ENCODE measurements at places on chromosomes 11 and 22.

- no peak for DNase-seq
These were observed 203.7 kb downstream of the PGR start for GRCh38 chr11:100925935-100926334.

- DNase-seq, result no peak
These were observed 45.5 kb downstream of the FAR1 start for GRCh38 chr11:13713982-13714381.

GRCh38 chr22:20807315-20807752 is 33.4 kb downstream of the SERPIND1 start:
- DNase-seq, result no peak

DNA sequence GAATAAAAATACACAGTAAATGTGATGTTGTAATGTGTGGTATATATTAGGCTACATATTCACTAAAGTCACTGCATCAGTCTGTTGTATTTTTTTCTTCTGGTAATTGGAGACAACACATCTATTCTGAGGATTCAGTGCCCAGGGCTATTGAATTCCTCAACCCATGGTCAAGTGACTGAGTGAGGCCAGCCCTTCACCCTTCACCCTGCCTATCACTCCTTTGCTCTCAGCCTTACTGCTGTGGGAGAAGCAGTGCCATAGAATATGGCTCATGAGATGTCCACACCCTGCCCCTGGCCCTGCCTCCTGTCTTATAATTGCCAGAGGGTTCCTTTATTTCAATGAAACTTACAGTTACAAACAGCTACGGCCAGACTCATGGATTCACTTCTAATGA is 295.6 kb downstream of the NTM start:
- no peak for DNase-seq

- peak; percentile 63 for DNase-seq
These were observed at the start of gene RFPL2 for GRCh38 chr22:32204856-32205722. RFPL2 (minus strand) TSS chr22:32205073; CDS start chr22:32202451, 2,622 bp downstream.

- no peak for DNase-seq
These were observed 46.4 kb upstream of the FTH1 start for GRCh38 chr11:62013537-62014476.

- no peak for DNase-seq
These were observed 554.7 kb downstream of the MIAT start for GRCh38 chr22:27212102-27212501.

DNA sequence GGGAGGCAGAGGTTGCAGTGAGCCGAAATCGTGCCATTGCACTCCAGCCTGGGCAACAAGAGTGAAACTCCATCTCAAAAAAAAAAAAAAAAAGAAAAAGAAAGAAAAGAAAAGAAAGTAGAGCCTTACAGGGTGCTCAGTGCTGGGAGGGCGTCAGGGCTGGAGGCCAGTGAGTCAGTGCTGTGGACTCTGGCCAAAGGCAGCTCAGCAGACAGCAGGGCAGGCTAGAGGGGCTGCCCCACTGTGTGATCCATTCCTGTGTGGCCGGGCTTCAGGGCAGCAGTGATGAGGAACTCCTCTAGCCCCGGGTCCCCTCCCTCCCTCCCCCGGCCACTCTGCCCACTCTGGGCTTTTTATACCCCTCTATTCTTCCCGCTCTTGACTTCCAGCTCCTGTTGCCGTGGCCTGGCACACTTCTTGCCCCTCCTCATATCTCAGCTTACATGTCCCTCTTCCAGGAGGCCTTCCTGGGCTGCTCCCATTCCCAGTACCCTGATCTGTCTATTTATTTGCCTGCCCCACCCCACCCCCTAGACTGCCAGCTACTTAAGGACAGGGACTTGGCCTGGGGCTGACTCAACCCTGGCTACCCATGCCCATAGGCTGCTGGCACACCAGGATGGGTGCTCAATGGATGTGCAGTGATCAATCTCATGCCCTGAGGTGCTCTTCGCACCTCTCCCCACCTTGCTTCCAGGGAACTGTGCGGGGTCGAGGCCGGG is 10.1 kb downstream of the SYT12 start:
- no peak for DNase-seq

DNA sequence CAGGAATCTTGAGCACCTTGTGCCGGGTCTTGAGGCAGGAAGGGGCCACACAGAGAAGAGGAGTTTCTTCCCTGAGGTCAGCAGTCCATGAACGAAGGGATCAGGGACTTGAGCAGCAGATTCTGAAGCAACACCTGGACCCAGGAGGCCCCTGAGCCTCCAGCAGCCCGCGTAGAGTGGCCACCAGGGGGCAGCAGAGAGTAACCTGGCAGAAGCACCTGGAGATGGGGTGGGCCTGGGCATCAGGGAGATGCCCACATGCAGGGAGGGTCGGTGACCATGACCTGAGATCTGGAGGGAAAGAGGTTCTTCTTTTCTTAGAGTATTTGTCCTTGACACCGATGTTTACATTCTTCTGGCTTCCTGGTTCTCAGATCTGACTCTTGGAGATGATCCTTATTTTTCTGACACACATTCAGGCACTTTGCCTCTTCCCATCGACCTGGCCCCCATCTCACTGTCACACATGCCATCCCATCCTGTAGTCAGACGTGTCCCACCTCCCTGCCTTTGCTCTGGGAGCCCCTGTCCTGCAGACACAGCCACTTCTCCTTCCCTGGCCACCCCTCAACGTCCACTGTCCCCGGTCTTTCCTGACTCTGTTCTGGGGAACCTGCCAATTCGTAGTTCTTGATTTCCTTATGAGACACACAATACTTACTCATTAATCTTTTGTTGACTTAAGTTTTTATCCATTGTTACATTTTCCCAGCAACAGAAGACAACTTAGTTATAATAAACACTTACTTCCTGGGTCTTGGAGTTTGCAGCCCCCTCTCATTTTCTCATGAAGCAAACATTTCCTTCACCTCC is 66.5 kb downstream of the GGTLC2 start:
- DNase-seq, result peak; percentile 56

DNA sequence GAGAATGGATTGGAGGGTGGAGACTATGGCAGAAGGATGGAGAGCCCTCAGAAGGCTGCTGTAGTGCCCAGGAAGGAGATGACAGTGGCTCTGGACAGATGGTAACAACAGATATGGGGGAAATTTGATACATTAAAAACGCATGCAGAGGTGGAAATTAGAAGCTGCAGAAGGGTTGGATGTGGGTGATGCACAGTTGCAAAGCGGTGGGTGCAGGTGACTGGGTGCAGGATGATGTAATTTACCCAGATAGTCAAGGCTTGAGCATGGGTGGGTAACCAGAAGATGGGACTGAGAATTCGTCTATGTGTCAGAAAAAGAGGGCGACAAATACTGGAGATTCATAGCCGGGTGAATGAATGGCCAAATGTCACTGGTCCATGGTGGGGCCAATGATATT is 570.3 kb downstream of the MN1 start:
- no peak for DNase-seq

DNA sequence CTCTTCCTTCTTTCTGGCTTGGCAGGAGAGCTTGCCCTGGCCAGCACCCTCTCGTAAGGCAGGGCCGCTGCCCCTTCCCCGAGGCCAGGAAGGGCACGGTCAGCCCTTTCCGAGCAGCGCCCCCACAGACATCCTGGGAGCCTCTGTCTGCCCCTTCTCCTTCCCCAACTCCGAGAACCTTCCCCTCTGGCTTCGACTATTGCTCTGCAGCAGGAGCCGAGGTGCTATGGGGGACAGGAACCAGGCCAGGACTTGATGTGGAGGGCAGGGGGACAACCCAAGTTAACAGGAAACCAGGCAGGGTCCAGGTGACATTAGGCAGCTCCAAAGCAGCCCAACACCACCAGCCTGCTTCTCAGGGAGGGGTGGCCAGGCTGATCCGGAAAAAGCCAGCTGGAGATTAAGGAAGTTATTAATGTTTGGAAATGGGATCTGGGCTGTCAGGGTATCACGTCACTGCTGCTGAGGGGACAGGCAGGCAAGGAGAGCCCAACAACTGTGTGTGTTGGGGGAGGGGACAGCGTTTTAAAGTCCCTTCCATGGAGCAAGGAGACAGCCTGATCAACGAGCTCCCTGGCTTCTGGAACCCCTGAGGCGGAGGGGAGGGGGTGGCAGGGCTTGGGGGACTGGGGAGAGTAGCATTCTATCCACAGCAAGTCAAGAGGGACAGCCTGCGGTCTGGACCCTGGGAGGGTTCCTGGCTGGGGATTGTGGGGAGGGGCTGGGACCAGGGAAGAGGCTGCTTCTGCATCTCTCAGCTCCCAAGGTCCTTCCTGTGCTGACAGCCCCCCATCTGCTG is 27.3 kb downstream of the SYT7 start:
- no peak for DNase-seq

DNA sequence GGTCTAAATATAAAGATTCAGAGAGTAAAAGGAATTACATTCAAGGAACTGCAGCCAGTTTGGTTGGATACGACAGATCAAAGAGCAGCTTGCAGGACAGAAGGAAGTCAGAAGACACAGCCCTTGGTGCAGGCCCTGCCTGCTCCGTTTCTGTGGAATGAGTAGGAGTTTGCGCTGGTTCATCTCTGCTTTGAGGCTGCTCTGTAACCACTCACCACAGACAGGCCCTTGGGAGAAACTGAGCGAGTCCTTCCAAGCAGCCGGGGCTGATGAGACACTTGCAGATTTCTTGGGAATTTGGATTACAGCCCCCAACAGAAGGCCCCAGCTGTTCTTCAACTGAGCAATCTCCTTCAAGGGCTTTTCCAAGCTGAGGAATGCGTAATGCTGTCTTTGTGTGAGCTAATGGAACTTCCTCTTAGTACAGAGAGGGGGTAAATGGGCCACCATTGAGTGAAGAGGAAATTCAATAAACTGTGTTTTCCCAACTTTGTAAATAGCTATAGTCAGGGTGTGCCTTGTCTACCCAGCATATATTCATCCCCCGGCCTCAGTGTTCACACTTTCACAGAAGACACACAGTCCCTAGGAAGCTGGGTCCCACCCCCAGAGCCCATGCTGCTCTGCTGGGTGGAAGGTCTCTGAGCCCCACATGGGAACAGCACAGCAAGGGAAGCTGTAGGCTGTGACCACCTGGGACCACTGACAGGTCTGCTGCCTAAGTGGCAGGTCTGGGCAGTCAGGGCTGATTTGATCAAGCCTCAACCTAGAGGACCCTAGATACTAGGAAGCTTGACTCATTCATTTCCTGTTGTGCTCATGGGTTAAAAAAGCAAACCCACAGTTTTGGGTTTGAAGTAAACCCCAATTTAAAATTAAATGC is 16.6 kb downstream of the IL10RA start:
- peak; percentile 28 for DNase-seq

DNA sequence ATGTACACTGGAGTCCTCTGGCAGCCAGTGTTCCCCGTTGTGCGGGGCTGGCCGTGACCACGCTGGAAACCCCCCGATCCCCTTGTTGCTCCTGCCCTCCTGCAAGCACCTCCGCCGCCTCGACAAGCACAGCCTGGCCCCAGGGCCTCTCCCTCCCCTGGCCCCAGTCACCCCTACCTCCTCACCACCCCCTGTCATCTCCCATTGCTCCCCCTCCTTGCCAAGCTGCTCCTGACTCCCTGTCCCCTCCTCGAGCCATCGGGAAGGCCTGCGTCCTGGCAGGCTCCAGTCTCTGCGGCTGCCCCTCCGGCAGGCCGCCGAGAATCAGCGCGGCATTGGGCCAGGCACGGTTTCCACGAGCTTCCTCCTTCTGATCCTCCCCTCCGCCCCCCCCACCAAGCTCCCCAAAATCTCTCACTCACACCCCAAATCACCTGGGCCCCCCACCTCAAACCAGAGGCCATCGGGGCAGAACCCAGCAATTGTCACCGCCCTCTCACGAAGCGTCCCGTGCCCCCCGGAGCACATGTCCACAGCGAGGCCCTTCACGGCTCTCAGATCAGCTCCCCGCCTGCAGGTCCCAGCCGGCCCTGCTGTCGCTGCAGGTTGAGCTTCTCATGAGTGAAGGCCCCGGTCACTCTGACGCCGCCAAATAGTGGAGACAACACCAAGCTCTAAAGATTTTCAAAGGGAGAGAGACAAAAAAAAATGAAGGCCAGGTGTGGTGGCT is 5.7 kb upstream of the LSP1 start:
- no peak for DNase-seq

- DNase-seq, result no peak
These were observed 48.8 kb downstream of the OSBP2 start for GRCh38 chr22:30743257-30744020.

GRCh38 chr22:30305519-30305905 is 16.2 kb upstream of the CASTOR1 start:
- peak; percentile 63 for DNase-seq

- DNase-seq, result no peak
These were observed 26.0 kb downstream of the SCGB1A1 start for GRCh38 chr11:62444835-62445234.

- no peak for DNase-seq
These were observed 51.8 kb downstream of the MN1 start for GRCh38 chr22:27749597-27750225.

- no peak for DNase-seq
These were observed 98.4 kb downstream of the TP53I11 start for GRCh38 chr11:44852159-44852747.

GRCh38 chr22:22714600-22715335 is 70.4 kb downstream of the GGTLC2 start:
- no peak for DNase-seq

DNA sequence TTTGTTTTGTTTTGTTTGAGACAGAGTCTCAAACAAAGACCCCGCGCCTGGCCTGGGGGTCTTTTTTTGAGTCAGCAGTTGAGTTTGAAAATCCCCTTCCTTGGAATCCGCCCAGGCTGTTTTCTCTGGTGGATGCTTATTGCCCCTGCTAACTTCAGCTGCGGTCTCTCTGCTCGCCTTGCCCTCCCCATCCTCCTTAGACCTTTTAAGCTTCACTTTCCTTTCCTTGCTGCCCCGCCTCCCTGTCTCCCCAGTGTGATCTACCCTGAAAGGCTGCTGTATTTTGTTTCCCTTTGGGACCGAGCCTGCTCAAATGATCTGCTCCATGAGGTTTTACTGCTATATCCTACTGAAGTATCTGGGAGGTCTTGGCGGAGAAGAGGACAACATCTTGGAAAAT is 2.5 kb downstream of the USP18 start:
- no peak for DNase-seq

DNA sequence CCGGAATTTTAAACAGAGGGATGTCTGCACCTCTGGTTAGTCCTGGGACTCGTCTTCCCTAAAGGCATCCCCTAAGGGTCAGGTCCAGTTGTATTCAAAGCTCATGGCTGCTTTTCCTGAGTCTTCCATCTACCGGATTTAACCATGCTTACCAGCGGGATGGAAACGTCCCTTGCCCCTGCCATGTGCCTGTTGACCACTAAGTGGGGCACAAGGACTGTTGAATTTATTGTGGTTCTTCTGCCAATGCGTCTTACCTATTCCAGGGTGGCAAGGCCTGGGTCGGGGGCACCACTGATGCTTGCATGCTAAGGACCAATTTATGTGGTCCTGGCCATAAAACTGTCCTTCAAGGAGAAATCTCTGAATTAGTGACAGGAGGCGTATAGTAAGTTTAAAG is 25.6 kb downstream of the ANKRD42 start:
- no peak for DNase-seq

GRCh38 chr11:17514476-17514875 is 29.7 kb downstream of the USH1C start:
- DNase-seq, result no peak
